ENCODE measurements at places on chromosomes 3 and 15.

GRCh38 chr15:69435985-69436384 lies 16.6 kb upstream of the RPLP1 start:
- H3K4me3 ChIP-seq = no peak overlapping the region
- H3K36me3 ChIP-seq = peaks cover 64% of the 10 kb centered on the region
- no peak overlapping the region for H3K27ac ChIP-seq
- no peaks in the 10 kb centered on the region for H3K27me3 ChIP-seq
- no peak for DNase-seq

DNA sequence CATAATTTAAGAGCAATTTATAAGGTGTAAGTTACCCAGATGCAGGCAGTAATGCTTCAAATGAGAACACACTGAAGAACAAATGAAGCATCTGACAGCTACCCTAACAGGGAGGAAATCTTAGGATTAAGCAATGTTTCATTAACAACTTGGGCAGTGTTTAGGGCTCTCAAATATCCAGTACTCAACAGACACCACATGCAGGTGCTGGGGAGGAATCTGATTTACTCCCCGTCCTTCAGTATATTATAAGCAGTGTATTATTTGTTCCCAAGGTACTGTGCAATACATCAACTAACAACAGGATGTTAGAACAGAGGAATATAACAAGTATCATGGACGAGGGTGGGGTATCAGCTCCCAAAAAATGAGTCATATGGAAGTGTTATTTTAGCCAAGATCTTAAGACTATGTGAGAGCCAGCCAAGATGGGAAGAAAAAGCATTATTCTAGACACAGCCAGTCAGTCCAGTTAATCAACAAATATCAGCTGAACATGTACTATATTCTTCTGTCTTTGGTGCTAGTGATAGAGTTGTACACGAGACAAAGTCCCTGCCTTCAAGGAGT lies 20.4 kb downstream of the BTBD1 start:
- no peaks in the 10 kb centered on the region for H3K27me3 ChIP-seq
- peaks cover 10% of the 10 kb centered on the region for H3K4me1 ChIP-seq
- no peak overlapping the region for H3K4me3 ChIP-seq
- peaks cover 31% of the 10 kb centered on the region for H3K36me3 ChIP-seq
- DNase-seq = no peak
- H3K27ac ChIP-seq = no peak overlapping the region

GRCh38 chr15:65195548-65195923 lies 10.4 kb upstream of the CLPX start:
- H3K4me3 ChIP-seq = no peak overlapping the region
- H3K36me3 ChIP-seq = no peaks in the 10 kb centered on the region
- H3K4me1 ChIP-seq = no peaks in the 10 kb centered on the region
- no peak for DNase-seq

DNA sequence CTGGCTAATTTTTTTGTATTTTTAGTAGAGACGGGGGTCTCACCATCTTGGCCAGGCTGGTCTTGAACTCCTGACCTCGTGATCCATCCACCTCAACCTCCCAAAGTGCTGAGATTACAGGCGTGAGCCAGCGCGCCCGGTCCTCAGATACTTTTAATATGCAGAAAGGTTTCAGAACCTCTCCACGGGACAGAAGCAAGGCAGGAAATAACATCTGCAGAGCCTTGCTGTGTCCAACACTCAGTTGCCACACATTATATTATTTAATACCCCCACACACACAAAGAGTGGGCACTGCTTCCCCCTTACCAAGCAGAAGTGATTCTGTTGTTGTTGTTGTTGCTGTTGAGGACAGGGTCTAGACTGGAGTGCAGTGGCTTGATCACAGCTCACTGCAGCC lies 28.0 kb downstream of the OSBPL10 start:
- no peak for DNase-seq
- H3K4me3 ChIP-seq = no peak overlapping the region
- H3K36me3 ChIP-seq = peaks cover 5% of the 10 kb centered on the region
- H3K27me3 ChIP-seq = peaks cover 11% of the 10 kb centered on the region
- no peak overlapping the region for H3K27ac ChIP-seq

- no peak overlapping the region for H3K4me3 ChIP-seq
- no peak overlapping the region for H3K27ac ChIP-seq
- peaks cover 6% of the 10 kb centered on the region for H3K4me1 ChIP-seq
- no peak for DNase-seq
Measured at GRCh38 chr3:153295901-153296300, 133.9 kb downstream of the RAP2B start.

DNA sequence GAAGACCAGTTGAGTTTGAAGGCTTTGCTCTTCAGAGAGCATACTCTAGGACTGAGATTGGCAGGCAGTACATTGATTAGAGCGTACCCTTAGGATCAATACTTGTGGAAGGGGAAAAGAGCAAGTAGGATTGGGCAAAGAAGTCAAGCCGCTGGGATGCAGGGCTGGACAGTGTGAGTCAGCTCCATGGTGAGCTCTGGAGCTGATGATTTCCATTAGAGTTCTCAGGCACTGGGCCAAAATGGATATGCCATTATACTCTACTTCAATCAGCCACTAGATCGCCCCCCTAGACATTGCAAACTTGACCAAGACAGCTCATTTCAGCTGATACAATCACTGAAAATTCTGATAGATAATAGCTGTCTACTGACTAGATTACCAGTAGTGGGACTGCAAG lies 432.7 kb upstream of the ALCAM start:
- no peak overlapping the region for H3K4me3 ChIP-seq
- no peak for DNase-seq
- peaks cover 3% of the 10 kb centered on the region for H3K27me3 ChIP-seq
- H3K27ac ChIP-seq = no peak overlapping the region

DNA sequence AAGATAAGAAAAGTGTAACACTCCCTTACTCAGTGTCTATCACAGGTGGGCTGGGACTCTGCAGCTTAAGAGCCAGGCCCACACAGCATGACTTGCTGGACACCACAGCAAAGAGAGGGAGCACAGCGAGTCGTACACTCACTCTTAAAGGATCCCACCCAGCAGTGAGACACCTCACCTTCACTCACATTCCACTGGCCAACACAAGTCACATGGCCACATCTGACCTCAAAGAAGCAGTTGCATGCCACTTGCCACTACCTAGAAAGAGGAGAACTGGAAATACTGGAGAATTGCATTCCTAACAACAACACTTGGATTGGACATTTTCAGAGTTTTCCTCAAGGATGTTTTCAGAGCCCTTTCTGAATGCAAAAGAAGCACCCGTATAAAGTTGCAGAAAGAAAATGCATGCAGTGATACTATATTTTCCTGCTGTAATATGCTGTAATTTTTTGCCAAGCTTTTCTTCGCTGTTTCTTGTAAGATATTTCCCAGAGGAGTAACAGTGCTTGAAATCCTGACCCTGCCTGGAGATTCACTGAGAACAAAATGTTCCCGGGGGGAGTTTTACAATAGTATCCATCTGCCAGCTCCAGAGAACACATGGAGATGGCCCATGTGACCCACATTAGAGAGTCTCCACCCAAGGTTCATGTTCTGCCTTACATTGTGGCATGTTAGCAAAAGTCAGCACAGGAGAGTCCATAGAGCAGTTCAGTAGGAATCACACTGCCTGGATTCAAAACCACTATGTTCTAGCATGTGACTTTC lies 42.2 kb downstream of the TRIM42 start:
- no peaks in the 10 kb centered on the region for H3K4me1 ChIP-seq
- H3K27ac ChIP-seq = no peak overlapping the region
- DNase-seq = no peak

DNA sequence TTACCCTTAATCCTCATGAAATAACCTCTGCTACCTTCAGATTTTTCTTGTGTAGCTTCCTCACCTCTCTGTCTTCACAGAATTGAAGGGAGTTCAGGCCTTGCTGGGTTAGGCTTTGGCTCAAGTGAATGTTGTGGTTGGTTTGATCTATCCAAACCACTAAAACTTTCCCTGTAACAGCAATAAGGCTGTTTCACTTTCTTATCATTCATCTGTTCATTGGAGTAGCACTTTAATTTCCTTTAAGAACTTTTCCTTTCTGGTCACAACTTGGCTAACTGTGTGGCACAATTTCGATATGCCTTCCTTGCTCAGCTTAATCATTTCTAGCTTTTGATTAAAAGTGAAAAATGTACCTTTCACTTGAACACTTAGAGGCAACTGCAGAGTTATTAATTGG lies 129.8 kb downstream of the NR1I2 start:
- H3K36me3 ChIP-seq = peaks cover 31% of the 10 kb centered on the region
- H3K4me1 ChIP-seq = peaks cover 34% of the 10 kb centered on the region
- peak; percentile 11 for DNase-seq
- H3K27ac ChIP-seq = peak overlapping the region; percentile 96
- H3K27me3 ChIP-seq = no peaks in the 10 kb centered on the region

GRCh38 chr3:153289334-153289808 lies 127.3 kb downstream of the RAP2B start:
- H3K4me1 ChIP-seq = peaks cover 40% of the 10 kb centered on the region
- no peak overlapping the region for H3K27ac ChIP-seq
- no peaks in the 10 kb centered on the region for H3K27me3 ChIP-seq
- no peak overlapping the region for H3K4me3 ChIP-seq
- no peak for DNase-seq

DNA sequence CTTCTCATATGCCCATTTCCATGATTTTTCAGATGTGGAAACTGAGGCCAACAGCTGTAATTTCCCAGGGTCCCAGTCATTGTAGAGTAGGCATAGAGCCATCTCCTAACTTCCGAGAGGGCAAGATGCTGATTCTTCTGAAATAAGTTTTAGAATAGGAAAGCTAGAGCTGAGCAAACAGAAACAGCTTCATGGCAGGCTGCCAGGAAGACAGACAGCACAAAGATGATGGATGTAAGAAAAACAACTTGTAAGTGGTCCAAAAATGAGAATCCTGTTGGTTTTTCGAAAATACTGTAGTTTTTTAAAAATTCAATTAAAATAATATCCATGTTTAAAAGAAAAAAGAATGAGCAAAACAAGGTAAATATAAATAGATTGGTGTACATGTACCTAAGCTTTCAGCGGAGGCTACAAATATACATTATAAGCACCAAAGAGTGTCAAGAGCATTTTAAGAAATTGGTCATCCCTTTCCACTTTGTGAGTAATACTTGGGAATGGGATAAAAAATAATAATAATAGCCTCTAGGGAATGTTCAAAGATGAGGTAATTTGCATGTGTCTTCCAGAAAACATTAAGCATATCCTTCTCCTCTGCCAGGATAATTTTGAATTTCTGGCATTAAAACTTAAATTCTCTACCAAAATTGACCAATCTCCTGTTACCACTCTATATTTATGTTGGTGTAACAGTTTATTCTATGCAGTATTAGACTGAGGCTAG lies 406.6 kb downstream of the MECOM start:
- no peaks in the 10 kb centered on the region for H3K36me3 ChIP-seq
- H3K4me1 ChIP-seq = no peaks in the 10 kb centered on the region
- H3K27ac ChIP-seq = no peak overlapping the region
- H3K27me3 ChIP-seq = no peaks in the 10 kb centered on the region

GRCh38 chr15:81024265-81024872 lies 23.6 kb downstream of the TLNRD1 start:
- no peak for DNase-seq
- peaks cover 25% of the 10 kb centered on the region for H3K4me1 ChIP-seq
- peak overlapping the region; percentile 40 for H3K4me3 ChIP-seq
- H3K27ac ChIP-seq = peak overlapping the region; percentile 79
- no peaks in the 10 kb centered on the region for H3K27me3 ChIP-seq

- H3K27ac ChIP-seq = no peak overlapping the region
- no peak overlapping the region for H3K4me3 ChIP-seq
- peaks cover 13% of the 10 kb centered on the region for H3K4me1 ChIP-seq
- H3K27me3 ChIP-seq = no peaks in the 10 kb centered on the region
- DNase-seq = no peak
- peaks cover 2% of the 10 kb centered on the region for H3K36me3 ChIP-seq
Measured at GRCh38 chr15:77506311-77507142, 85.8 kb downstream of the HMG20A start.

DNA sequence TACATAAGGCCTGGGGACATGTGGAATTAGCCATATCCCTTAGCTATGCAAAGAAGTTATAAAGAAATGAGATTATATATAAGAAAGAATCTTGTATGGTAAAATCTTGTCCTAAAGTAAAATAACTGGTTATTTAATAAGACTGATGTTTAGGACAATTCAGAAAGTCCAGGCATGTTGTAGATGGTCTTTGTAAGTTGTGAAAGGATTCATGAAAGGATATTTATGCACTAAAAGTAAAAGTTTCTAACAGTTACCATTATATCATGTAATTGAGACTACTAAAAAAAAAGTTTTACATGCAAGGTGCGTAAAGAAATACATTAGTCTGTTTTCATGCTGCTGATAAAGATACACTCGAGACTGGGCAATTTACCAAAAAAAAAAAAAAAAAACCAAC lies 146.3 kb downstream of the FMN1 start:
- no peak for DNase-seq
- H3K4me1 ChIP-seq = no peaks in the 10 kb centered on the region
- H3K27ac ChIP-seq = no peak overlapping the region
- peaks cover 2% of the 10 kb centered on the region for H3K36me3 ChIP-seq
- H3K27me3 ChIP-seq = no peaks in the 10 kb centered on the region

DNA sequence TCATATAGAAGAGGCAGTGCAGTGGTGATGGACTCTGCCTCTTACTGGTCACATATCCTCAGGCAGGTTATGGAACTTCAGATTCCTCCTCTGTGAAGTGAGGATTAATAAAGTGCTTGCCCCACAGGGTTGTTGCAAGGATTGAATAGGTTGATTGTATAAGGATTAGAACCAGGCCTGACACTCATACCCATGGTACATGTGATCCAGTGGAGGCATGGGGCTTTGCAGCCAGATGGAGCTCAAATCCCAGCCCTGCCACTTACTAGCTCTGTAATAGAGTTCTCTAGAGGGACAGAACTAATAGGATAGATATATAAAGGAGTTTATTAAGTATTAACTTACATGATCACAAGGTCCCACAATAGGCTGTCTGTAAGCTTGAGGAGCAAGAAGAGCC lies 184.6 kb upstream of the EIF1B start:
- no peak overlapping the region for H3K4me3 ChIP-seq
- no peak overlapping the region for H3K27ac ChIP-seq
- no peak for DNase-seq
- H3K36me3 ChIP-seq = no peaks in the 10 kb centered on the region

DNA sequence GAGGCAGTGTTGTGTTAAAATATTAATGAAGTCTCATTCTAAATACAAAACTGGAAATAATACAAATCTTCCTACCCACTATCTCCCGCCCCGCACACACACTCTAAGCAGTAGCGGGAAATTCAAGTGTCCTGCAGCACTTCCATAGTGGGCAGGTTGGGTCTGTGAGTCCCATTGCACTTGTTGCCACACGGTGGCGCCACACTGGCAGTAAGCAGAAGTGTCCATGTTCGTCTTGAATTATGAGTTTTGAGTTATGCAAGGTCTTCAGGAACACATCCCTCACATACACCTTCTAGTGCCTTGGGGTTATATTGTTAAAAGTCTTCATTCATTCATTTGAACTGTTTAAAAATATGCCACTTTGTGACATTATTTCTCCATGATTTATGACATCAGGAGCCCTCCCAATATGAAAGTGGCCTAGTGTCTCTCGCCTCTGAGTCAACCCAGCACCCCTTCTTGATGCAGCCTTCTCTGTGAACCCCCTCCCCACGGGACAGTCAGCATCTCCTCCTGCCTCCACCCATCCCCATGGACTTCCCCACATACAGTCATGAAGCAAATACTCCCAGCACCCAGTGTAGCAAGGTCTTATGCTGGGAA lies 17.6 kb upstream of the CCDC174 start:
- DNase-seq = peak; percentile 52
- peaks cover 45% of the 10 kb centered on the region for H3K27me3 ChIP-seq
- no peaks in the 10 kb centered on the region for H3K36me3 ChIP-seq
- peaks cover 1% of the 10 kb centered on the region for H3K4me1 ChIP-seq

- DNase-seq = no peak
- no peak overlapping the region for H3K4me3 ChIP-seq
- no peak overlapping the region for H3K27ac ChIP-seq
Measured at GRCh38 chr3:11391174-11391879, 119.1 kb downstream of the ATG7 start.

- no peak overlapping the region for H3K27ac ChIP-seq
- DNase-seq = no peak
- H3K27me3 ChIP-seq = peaks cover 15% of the 10 kb centered on the region
- H3K36me3 ChIP-seq = no peaks in the 10 kb centered on the region
- H3K4me3 ChIP-seq = no peak overlapping the region
Measured at GRCh38 chr15:31083370-31083780, 18.1 kb downstream of the TRPM1 start.
